ENCODE measurements at places on chromosomes 2 and 18. TPM values are rescaled to one million over a fixed set of nuclear protein-coding genes. Genes with fewer than 3 reads are reported as not detected.

GRCh38 chr2:170554278-170554955, 160.7 kb upstream of the SP5 start:
- DNase-seq = no peak

DNA sequence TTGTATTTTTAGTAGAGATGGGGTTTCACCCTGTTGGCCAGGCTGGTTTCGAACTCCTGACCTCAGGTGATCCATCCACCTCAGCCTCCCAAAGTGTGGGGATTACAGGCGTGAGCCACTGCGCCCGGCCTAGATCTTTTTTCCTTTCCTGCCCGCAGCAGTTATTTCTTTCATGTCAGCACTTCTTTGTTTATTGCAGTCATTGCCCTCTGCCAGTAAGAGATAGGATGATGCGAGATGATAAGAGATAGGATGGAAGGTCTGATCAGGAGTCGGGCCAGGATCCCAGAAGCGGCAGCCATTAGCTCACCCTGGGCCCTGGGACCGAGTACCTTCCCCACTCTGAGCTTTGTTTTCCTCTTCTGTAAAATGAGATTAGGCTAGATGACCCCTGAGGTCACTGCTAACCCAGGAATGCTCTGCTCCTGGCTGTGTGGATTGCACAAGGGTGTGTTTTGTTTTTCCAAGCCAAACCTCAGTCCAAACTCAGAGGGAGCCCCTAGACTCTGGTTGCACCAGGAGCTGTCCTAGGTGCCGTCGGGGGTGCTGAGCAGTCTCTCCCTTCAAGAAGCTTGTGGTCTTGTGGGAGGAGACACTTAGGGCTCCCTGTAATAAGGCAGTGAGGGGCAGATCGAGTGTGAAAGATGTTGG, 63.3 kb downstream of the LPIN1 start:
- DNase-seq = no peak

GRCh38 chr2:159941729-159942128, 120.7 kb downstream of the PLA2R1 start:
- no peak for DNase-seq

DNA sequence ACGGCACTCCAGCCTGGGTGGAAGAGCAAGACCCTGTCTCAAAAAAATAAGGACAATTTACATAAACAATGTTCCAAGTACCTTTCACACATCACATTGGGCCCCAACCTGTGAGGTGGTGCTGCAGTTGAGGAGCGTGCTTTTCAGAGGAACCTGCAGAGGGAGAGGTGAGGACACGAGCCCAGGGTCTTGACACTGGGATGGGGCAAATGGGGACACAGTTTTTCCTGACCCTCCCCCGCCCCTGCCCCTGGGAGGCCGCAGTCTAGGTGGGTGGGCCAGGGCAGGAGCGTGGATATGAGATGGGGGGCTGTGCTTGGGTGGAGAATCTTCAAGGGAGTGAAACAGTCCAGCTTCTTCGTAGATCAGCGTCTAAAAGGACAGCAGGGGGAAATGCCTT, 112.9 kb downstream of the SEPTIN10 start:
- DNase-seq = no peak

GRCh38 chr18:21714474-21714873, 9.9 kb upstream of the ABHD3 start:
- no peak for DNase-seq

- DNase-seq = no peak
Measured at GRCh38 chr2:206160807-206161179, 1.1 kb downstream of the EEF1B2 start.

GRCh38 chr18:62878305-62878704, 163.0 kb downstream of the PHLPP1 start:
- DNase-seq = no peak

DNA sequence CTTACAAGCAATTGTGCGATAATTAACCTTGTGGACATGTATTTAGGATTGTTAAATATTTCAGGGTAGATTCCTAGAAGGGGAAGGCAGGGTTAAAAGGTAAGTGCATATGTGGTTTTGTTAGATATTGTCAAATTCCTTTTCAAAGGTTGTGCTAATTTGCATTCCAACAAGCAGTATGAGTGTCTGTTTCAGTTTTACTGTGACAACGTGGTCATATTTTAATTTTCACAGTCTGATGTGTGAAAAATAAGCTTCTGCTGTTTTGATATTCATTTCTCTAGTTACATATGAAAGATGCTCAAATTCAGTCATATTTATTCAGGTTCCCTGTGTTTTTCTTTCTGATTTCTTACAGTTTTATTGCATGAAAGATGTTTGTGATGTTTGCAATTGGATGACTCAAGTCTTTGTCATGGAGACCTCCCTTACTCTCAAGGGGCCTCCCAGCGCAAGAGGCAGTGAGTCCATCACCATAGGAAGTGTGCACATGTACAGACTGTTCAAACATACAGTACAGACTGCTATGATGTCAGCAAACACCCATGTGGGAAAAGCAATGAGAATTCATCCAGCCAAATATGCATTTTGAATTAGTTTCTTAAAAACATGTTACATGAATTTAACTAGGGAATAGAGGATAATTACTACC, 310.8 kb downstream of the GALR1 start:
- no peak for DNase-seq

- DNase-seq = no peak
Measured at GRCh38 chr18:27363872-27364271, 178.8 kb upstream of the CHST9 start.

- DNase-seq = no peak
Measured at GRCh38 chr2:26885651-26886329, 37.9 kb downstream of the DPYSL5 start.

- no peak for DNase-seq
Measured at GRCh38 chr18:272650-273049, 4.8 kb upstream of the THOC1 start.

DNA sequence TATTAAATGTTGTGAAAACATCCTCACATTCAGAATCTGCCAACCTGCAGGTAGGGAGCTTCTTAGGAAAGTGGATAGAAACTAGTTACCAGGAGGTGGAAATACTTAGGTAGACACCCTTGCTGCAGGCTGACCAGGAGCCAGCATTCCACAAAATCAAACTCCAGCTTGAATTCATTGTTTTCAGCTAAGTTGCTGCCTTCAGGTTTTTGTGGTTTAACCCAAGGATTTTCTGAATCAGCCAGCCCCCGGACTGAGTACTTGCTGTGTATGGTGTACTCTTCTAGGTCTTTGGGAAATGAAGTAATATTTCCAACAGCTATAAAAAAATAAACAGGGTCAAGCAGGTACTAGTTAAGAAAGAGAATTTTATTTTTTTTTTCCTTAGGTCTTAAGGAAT, 192.1 kb upstream of the CHST9 start:
- DNase-seq = no peak

GRCh38 chr2:15049096-15049993, 416.8 kb downstream of the LRATD1 start:
- no peak for DNase-seq

Gene RAB27B
- total RNA-seq = 0.66 TPM

Gene NXPH2
- not detected for total RNA-seq

Gene GPR45
- not detected for total RNA-seq

Gene CCDC150
- total RNA-seq = 30.6 TPM

Gene LRP1B
- total RNA-seq = not detected
